ENCODE measurements at places on chromosomes 2 and 18.

DNA sequence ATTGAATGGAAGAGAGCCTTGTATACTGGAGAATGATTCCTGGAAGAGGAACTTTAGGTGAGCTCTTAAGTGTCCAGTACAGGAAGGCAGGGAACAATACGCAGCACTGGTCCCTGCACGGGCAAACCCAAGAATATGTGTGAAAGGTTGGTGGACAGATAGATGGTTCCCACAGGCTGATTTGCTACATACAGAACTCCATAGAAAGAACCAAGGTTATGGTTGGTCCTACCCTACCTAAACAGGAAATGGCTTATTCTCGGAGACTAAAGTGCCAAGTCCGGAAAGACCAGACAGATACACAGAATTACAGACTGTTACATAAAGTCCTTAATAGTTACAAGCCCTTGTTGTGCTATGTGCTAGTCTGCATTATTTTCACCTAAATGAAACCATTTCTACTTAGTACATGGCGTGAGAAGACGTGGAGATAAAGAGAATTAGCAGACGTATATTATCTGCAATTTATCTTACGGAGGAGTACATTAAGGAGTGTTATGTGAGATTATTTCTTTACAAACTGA, 1.2 kb downstream of the REV1 start:
- DNase-seq: no peak

- DNase-seq: no peak
Observed at GRCh38 chr2:107303964-107304363, 418.0 kb upstream of the ST6GAL2 start.

DNA sequence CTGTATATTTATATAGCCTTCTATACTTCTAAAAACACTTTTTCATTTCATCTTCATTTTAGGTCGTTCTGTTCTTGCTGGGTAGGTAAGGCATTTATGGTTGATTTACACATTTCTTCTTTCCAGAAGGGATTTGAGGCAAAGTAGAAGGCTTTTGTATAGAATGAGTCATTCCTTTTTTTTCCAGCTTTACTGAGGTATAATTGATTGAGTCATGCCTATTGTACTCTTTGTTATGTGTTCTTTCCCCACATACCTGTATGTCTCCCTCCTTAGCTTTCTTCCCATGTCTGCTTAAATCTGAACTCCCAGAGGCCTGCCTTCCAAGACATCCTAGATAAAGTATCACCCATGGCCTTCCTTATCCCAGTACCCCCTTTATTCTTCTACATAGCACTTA, 4.8 kb upstream of the CDC42EP3 start:
- no peak for DNase-seq

DNA sequence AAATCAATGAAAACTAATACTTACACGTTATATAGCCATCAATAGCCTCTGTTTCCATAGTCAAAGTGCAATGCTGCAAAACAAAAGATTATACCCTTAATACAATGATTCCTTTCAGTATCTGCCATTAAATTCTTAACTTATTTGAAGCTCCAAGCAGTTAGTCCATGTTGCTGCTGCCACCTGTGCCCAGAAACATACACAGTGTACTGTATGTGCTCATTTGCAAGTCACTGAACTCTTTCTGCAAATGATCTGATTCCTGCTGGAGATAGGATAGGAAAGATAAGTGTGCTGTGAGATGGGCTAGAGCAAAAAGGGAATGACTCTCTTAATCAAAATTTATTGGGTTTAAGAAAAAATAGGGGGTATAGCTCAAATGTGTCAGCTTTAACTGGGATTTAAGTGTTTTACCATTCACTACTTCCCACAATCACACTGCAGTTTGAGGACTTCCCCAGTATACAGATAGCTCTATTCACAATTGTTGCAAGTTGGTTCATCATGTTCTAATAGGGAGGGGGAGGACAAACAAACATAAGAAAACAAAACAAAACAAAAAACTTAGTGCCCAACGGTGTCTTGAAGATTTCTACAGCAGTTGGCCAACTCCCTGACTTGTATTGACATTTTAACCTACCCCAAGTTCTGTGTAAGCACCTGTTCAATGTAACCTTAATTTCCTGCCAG, 2.7 kb downstream of the IKZF2 start:
- no peak for DNase-seq

- no peak for DNase-seq
Observed at GRCh38 chr2:74441170-74441689, 507 bp downstream of the RTKN start.

GRCh38 chr18:25136416-25137196, 215.4 kb downstream of the ZNF521 start:
- DNase-seq: no peak

- no peak for DNase-seq
Observed at GRCh38 chr2:129780316-129781270, 198.9 kb upstream of the RAB6C start.

- no peak for DNase-seq
Observed at GRCh38 chr2:70527447-70528080, 26.1 kb downstream of the TGFA start.

DNA sequence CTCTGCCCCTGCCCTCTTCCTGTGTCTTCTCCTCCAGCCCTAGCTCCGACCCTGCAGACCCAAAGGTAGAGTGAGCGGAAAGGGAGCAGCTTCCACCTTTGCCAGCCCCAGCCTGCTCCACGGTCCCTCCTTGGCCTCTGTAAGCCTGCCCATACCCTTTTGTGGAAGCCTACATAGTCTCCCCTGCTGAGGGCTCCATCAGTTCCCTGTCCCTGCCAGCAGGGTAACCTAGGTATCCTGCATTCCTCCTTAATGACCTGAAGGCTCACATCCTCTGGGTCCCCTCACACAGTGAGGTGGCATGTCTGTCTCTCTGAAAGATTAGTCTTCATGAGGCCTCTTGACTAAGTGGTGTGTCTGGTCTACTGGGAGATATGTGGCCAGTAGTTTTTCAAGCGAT, 20.5 kb upstream of the ACKR3 start:
- DNase-seq: no peak
